ENCODE measurements at places on chromosomes 1 and 21.

DNA sequence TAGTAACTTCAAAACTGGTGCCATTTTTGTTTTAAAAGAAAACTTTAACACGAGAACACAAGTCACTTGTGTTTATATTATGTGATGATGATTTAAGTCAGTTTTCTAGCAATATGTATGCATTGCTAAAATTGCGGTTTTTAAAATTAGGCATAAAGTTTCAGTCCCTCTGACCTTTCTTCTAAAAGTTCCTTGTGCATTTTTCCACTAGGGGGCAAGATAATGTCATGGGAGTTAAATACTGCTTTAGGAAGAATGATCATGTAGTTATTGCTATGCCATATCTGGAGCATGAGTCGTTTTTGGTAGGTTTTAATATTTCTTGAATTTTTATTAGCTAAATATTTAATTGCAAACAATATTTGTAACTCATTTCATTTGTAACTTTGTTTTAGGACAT, 10.7 kb downstream of the CDC7 start:
- DNase-seq = peak; percentile 9

DNA sequence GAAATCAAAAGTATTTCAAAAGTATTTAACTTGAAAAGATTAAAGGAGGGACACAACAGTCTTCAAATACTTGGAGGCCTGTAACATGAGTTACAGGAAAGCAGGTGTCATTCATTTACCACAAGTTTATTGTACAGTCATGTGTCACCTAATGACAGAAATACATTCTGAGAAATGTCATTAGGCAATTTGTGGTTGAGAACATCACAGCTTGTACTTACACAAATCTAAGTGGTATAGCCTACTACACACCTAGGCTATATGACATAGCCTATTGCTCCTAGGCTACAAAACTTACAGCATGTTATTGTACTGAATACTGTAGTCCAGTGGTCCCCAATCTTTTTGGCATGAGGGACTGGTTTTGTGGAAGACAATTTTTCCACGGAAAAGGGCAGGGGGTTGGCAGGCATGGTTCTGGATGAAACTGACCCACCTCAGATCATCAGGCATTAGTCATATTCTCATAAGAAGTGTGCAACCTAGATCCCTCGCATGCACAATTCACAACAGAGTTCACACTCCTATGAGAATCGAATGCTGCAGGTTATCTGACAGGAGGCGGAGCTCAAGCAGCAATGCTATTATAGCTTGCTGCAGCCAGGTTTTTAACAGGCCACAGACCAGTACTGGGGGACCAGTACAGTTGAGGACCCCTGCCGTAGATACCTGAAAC, 25.0 kb upstream of the PHTF1 start:
- no peak for DNase-seq

GRCh38 chr21:15152591-15152990, 87.8 kb upstream of the NRIP1 start:
- no peak for DNase-seq

GRCh38 chr1:210464519-210465039, 135.9 kb downstream of the HHAT start:
- peak; percentile 92 for DNase-seq

All from RCC 7860 (cell line).